ENCODE measurements at places on chromosomes 4 and X. TPM values are rescaled to one million over a fixed set of nuclear protein-coding genes. Genes with fewer than 3 reads are reported as not detected.

GRCh38 chr4:14178421-14178820 is 550.9 kb upstream of the BOD1L1 start:
- no peak for DNase-seq

The ZAR1 gene
- not detected for total RNA-seq

DNA sequence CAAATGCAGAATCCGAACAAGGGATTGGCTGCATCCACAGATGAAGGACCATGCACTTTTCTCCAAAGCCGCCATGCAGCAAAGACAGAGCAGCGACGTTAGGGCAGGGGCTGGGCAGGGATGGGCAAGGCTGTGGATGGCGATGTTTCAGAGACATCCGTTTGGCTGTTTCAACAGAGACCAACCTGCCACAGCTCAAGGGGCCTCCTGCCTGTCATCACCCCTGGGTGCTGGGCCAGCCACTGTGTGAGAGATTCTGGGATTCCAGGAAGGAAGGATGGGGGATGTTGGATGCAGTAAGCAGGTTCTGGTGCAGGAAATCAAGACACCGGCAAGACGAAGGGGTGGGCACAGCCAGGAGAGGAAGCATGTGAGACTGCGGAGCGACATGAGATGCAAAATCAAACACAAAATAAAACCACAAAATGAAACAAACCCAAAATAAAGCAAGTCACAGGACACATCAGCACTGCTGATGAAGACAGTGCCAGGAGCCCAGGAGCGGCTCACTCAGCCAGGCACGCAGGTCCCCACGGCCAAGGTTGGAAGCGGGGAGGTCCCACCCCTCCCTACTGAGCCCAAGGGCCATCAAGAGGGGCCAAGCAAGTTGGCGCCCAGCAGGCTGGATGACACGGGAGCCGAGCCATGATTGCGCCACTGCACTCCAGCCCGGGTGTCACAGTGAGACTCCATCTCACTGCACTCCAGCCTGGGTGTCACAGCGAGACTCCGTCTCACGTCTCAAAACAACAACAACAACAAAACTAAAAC is 68.1 kb downstream of the FAM53A start:
- no peak for DNase-seq

The ADAMTS3 gene
- total RNA-seq, result 2.5 TPM

Data from adrenal gland (tissue), 19 donors.